ENCODE measurements at places on chromosomes 1 and 21.

DNA sequence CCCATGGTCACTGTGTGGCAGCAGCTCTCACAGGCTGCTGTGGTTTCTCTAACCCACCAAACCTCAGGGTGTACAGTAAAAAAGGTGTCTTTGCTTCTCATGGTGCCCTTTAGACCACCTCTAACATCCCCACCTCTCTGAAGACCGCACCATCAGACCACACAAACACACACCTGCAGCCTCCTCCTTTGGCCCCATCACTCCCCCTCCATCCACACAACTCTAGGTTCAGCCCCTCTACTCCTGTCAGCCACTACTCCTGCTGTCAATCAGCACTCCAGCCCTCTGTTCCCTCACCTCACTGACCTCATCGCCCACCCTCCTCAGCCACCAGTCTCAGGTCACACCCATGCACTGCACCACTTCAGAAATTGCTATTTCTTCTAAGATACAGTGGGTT lies 7.5 kb downstream of the ZNF692 start:
- DNase-seq = no peak

- no peak for DNase-seq
Measured at GRCh38 chr1:58929671-58930325, 146.0 kb upstream of the JUN start.

DNA sequence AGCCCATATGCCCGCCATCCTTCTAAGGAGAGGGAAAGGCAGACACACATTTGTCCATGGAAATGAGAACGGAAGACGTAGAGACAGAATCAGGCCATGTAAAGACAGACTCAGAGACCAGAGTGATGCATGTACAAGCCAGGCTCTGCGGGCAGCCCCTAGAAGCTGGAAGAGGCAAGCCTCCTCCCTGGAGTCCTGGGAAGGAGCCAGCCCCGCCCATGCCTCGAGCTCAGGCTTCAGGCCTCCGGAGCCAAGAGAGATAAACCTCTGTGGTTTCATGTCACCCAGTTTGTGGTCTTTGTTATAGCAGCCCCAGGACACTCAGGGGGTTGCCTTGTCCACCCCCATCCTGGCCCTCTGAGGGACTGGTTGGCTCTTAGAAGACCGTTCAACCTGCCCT lies 11.6 kb downstream of the PDE9A start:
- DNase-seq = no peak

DNA sequence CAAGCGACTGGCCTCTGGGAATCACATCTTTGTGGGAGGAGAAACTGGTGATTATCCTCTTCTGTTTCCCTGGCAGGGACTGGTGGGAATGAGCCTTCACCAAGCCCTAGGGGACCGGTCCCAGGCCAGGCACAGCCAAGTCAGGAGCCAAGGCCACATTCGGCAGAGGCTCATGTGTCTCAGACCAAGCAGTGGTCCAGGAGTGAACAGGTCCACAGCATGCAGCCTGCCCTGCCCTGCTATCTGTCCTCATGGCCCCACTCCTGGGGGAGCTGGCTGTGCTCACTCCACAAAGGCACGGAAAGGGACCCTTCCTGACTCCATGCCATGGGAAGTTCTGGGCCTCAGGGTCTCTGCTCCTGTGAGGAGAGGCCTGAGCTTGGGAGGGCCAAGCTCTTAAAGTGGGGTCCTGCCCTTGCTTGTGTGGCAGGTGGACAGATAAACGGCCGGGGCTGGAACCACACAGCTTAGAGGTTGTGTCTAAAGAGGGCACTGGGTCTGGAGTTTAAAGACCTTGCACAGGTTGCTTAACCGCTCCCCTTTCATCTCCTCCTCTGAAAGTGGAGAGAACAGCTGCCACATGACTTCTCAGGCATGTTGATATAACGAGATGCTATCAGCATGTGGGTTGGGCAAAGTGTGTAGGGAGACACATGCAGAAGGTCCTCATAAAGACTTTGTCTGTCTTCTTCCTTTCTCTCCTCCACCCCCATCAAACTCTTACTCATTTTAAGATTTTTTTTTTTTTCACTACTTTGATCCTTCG lies 57.5 kb downstream of the CASQ2 start:
- DNase-seq = no peak

- DNase-seq = no peak
Measured at GRCh38 chr1:56068908-56069307, 510.5 kb downstream of the PLPP3 start.
